ENCODE measurements at places on chromosomes 12 and 14.

- no peak for DNase-seq
Measured at GRCh38 chr12:54141431-54142113, 47.2 kb downstream of the SMUG1 start.

DNA sequence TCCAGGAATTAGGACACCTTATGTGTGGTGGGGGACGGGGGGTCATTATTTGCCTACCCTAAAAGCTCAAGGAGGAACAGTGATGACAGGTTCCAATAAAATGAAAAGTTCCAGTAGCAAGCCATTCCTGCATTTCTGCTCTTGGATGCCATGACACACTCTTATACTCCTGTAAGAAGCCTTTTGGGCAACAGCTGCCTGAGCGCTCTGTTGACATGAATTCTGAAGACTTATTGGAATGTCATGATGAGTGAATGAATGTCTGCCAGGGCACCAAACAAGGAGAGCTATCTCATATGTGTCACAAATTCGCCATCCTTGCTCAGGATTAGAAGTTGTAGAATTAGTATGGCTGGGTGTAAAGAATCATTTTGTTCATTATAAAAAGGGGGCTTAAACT, 36.3 kb downstream of the PTGER2 start:
- DNase-seq, result no peak

GRCh38 chr12:64655141-64655540, 44.8 kb downstream of the RASSF3 start:
- no peak for DNase-seq

DNA sequence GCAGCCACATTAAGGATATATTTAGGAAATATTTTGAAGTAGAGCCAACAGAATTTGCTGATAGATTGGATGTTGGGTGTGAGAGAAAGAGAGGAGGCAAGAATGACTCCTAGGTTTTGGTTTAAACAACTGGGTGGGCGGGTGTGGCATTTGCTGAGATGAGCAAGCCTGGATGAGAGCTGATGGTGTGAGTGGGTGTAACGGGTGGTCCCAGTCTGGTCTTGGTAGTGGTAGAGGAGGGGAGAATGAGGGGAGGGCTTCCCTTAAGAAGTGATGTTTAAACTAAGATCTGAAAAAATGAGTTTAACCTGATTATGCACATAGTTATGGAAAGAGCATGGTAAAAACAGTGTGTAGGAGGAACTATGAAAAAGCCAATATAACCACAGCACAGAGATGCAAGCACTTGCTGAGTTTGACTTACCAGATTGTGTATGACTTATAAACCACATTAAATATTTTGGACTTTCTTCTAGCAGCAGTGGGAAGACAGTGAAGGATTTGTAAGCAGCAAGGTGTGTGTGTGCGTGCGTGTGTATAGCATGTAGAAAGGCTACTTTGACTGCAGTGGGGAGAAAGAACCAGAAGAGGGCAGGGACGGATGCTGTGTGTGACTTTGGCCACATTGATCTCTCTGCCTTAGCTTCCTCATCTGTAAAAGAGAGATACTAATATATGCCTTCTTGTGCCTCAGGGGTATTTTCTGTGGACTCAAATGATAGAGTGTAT, 139.7 kb downstream of the PRIMA1 start:
- DNase-seq, result peak; percentile 51

- DNase-seq, result no peak
Measured at GRCh38 chr14:96001866-96002497, 37.2 kb upstream of the C14orf132 start.

GRCh38 chr14:69370061-69370460, 28.0 kb downstream of the ERH start:
- no peak for DNase-seq

- DNase-seq, result no peak
Measured at GRCh38 chr14:35438910-35439713, 34.6 kb upstream of the NFKBIA start.

DNA sequence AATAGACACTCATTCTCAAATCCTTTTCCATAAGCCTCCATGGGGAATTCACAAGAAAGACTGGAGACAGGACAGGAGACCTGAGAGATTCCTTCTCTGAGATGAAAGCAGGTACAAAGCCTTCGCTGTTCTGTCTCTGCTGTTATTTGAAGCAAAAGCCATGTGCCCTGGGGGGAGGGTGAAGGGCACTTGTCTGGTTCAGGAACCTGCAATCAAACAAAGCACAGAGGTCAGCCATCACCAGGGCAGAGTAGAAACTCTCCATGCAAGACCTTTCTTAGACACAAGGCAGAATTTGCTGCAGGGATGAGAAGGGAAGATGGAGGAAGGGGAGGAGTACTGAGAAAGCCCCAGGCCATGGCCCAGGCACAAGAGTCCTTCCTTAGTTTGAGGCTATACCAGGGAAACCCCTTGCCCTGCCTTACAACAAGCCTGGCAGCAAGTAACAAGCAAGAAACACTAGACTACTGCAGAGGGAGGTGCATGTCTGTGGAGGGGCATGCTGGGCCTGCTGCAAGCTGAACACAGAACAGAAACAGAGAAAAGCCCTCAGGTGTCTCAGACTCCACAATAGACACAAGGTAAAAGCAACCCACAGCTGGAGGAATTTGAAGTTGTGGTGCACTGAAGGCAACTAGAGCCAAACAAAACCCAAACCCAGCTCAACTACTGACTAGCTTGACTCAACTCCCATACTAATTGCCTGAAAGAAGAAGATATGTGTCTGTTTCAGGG, 7.8 kb upstream of the ART4 start:
- DNase-seq, result no peak

GRCh38 chr14:80378084-80378690, 166.9 kb upstream of the DIO2 start:
- DNase-seq, result no peak

DNA sequence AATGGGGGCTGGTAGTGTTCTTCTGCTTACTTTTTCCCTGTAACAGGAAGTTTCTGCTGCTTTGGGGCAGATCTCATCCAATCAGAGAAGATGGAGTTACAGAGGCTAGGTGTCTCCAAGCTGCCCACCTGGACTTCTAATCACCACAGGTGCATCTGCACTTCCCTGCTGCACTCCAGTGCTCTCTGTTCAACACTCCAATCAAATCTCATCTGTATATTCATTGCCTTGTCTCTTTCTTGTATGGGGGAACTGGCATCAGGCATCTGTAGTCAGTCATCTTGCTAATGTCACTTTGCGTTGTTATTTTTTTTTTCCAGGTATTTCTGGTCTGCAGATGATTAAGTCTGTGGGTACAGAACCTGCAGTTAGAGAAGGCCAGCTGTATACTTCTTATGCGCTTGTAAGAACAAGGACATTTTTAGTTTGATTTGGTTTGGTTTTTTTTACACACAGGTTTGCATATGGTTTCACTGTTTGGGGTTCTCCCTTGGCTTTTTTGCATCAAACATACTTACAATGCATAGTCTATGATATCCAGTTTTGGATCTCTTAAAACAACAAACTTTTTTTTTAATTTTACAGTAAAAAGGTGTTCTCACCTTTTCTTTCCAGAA, 116.0 kb downstream of the METTL25 start:
- DNase-seq, result no peak

DNA sequence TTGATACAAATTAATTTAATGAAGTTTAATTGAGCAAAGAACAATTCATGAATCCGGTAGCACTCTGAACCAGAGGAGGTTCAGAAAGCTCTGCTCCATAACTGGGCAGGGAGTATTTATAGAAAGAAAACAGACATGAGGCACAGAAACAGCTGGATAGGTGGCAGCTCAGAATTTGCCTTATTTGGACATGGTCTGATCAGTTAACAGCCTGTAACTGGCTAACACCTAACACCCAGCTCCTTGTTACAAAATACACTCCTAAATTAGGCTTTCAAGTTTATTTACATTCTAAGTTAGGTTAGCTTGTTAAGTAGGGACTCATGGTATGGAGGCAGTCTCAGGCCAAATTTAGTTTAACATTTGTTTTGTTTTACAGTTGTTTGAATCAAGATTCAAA, 67.8 kb upstream of the TMCC3 start:
- no peak for DNase-seq

- DNase-seq, result peak; percentile 27
Measured at GRCh38 chr12:122076743-122077495, 1.6 kb upstream of the MLXIP start.

DNA sequence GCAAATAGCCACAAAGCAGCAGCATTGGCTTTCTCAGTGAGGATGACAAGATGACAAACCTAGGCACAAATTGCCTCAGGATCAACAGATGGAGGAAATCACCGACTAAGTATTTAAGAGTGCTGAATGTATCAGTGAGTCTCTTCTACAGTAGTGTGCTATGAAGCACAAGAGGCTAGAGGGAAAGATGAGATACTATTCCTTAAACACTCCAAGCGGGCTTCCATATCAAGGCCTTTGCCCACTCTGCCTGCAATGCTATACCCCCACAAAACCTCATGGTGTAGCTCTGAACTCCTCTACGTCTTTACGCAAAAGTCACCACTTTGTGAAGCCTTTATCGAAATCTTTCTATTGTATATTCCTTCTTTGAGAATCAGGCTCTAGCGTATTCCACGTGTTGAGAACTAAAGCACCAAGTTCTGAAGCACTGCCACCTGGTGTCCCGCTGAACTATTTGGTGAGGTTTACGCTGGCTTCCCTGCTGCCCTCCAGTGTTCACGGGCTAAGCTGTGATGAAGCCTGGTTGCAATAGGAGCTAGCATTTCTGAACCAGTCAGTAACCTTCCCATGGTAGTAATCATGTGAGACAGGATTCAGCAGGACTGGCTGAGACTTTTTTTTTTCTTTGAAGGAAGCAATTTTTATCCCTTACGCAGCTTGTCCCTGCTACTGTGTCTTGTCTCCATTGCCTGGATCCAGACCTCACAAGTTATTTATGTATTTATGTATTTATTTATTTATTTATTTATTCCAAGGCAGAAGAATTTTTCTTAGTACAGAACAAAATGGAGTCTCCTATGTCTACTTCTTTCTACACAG, 426.5 kb upstream of the OR4E1 start:
- peak; percentile 51 for DNase-seq

- DNase-seq, result no peak
Measured at GRCh38 chr14:89025561-89026236, 201.2 kb downstream of the TTC8 start.

- DNase-seq, result no peak
Measured at GRCh38 chr14:104923640-104924420, 849 bp upstream of the PLD4 start.

DNA sequence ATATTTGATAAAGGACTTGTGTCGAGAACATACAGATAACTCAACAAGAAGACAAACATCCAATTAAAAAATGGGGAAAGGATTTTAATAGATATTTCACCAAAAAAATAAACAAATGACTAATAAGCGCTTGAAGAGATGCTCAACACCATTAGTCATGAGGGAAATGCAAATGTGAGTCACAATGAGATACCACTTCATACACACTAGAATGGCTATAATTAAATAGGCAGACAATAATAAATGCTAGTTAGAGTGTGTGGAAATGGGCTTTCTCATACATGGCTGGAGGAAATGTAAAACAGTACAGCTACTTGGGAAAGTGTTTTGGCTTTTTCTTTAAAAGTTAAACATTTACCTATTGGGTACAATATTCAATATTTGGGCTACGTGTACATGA, 34.8 kb downstream of the DLK1 start:
- DNase-seq, result no peak

DNA sequence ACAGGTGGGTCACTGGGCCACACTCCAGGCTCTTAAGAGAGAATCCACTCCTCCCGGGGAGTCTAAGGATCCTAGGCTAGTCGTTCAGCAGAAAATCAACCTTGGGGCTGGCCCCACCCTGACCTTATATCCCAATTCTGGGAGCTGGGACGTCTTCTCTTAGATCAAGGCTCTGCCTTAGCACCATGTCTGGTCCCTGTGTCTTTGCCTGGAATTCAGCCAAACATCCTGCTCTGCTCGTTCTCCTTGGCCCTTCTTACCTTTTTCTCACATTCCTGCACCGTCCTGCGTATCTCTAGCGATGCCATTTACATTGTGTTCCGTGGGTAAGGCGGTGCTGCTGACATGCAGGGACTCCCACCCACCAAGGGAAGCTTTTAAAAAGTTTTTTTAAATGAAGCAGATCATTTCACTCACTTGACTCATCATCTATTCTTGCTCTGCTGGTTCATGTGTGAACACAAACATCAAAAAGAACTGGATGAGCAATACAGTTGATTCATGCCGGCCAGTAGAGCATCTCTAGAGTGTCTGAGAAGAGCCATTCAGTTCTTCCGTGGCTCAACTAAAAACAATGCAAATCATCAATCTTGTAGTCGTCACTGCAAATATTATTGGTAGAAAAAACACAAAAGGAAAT, 50.2 kb downstream of the KCNK13 start:
- DNase-seq, result no peak

- no peak for DNase-seq
Measured at GRCh38 chr12:79959484-79959883, 24.6 kb upstream of the PPP1R12A start.

DNA sequence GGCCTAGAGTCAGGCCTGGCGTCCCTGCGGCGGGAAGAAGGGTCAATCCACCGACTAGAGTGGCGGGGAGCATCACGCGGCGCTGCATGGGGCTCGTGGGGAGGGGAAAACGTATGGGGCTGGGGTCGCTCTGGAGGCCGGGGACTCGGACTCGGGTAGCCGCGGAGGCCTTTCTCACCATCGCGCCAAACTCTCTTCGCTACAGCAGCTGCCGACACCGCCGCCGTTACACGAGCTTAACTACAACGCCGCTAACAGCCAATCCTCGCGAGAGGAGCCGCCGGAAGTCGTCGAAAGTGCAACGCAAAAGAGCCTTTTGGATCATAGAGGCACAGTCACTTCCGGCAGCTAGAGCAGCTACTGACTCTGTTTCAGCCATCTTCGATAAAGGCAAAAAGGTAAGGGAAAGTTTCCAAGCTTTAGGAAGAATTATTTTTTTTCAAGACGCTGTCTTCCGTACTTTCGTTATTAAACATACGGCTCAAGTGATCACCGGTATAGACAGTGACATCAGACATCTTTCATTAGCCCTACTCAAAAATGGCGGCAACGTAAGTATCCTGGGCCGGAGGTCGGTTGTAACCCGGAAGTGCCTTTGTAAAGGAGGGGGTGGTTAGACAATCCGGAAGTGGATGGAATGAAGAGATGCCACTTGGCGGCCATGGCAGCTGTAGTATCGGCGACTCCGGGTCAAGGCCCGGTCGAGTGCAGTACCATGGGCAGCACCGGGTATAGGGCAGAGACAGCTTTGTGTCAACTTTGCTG, at the start of the genes ERH and SLC39A9:
Gene ERH (minus strand): TSS at position 247 of the 765 bp plus-strand sequence. CDS start 66 bp downstream, at position 181.
Gene SLC39A9 (plus strand): TSS at position 640 of the 765 bp plus-strand sequence. CDS start 678 bp downstream, outside the sequence.
- DNase-seq, result peak; percentile 94

DNA sequence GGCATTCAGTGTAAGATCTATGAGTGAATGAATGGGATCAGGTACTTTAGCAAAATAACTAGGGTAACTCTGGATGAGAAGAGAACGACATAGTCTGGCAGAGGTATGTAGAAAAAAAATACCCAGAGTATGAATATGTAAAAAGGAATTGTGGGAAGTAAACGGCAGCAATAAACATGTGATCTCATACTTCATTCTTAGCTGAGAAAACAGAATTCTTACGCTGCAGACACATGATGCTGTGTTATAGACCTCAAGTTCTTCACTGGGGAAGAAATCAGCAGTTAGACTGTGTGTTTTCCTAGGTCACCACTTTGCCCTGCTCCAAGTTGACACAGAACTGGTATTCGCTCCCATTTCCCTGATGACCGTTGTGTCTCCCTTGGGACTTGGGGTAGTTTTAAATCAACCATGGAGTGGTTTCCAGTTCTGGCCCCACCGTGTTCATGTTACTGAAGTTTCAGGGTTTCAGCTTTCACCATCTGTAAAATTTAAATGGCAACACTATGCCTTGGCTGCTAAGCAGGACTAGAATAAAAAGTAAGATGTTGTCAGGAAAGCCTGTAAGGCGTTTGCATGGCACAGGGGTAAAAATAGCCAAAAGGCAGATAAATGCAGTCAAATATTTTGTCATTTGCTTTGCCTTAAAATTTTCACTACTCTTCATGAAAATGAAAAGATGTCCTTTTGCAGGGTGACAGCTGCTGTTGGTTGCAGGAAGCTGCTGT, 223.7 kb downstream of the PELI2 start:
- DNase-seq, result no peak

GRCh38 chr12:6206327-6206726, 6.1 kb downstream of the CD9 start:
- DNase-seq, result no peak

Measured in RPMI8226 (cell line).